Neural progenitor cell (in vitro differentiated cells): ENCODE measurements at places on chromosomes 11 and 22. TPM values are rescaled to one million over a fixed set of nuclear protein-coding genes. Genes with fewer than 3 reads are reported as not detected.

DNA sequence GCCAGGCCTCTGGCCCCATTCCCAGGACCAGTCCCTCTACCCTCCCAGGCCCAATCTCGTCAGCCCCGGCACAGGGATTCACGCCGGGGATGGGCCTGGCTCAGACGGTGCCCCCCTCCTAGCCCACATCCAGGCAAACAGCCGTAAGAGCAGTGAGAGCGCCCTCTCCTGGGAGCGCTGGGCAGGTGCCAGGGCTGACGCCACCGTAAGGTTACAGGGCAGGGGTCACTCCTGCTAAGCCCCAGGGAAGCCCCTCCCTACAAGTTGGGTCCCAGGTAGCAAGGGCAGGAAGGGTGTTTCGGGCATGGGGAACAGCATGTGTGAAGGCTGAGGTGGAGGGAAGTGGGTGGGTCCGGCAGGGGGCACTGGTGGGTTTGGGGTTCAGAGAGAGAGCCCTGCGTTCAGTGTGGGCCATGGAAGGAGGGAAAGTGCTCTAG is 19.2 kb upstream of the PPARA start:
- H3K27ac ChIP-seq, result no peak overlapping the region
- H3K4me3 ChIP-seq, result no peak overlapping the region

DNA sequence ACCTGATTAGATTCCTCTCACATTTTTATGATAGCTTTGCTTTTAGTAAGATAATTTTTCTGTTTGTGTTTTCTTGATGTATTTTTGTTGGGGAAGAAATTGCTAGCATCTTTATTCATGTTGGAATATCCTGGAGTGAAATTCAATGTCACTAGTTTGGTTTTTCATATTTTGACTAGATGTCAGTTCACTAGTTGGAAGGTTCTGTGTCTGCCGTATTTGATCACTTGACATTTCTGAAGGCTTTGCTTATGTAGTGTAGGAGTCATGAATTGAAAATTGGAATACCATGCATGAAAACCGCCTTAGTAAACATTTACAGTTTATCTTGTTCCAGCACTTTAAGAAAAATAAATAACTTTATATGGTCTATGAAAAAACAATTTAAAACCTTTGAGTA is 348.4 kb downstream of the AASDHPPT start:
- no peaks in the 10 kb centered on the region for H3K27me3 ChIP-seq
- no peak overlapping the region for H3K4me3 ChIP-seq
- H3K4me1 ChIP-seq, result peaks cover 4% of the 10 kb centered on the region
- no peak for DNase-seq
- no peak overlapping the region for H3K27ac ChIP-seq

DNA sequence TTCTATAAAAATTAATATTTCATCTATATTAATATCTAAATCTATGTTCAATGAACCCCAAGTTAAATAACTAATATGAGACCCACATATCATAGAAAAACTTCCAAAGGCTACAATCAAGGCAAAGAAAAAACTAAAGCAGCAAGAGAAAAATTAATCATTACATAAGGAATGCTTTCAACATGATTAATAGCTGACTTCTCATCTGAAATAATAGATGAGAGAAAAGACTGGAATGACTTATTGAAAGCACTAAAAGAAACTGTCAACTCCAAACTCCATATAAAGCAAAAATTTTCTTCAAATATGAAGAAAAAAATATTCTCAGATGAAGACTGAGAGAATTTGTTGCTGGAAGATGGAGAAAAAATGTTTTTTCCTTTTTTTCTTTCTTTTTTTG is 13.0 kb downstream of the TRIM5 start:
- no peak overlapping the region for H3K27ac ChIP-seq
- H3K4me3 ChIP-seq, result no peak overlapping the region
- peaks cover 7% of the 10 kb centered on the region for H3K36me3 ChIP-seq
- DNase-seq, result no peak

GRCh38 chr11:134097166-134097565 is 28.3 kb downstream of the JAM3 start:
- DNase-seq, result no peak
- H3K4me1 ChIP-seq, result peaks cover 12% of the 10 kb centered on the region
- no peaks in the 10 kb centered on the region for H3K36me3 ChIP-seq
- H3K4me3 ChIP-seq, result no peak overlapping the region
- no peaks in the 10 kb centered on the region for H3K27me3 ChIP-seq
- no peak overlapping the region for H3K27ac ChIP-seq

DNA sequence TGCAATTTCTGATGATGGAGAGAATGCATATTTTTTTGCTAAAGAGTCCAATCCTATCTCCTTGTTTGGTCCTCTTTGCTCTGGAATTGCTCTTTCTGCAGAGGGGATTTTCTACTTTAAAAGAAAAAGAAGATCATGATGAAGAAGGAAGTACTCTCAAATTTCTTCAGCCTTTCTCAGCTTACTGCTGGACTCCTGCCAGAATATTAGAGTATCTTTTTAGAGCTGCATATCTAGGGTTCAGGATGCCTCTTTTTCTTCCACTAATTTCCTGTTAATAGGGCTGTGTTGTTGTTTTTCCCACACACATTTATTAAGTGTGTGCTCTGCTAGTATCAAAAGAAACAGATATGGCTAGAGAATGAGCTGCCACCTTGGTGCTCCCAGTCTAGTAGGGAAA is 18.2 kb downstream of the UBASH3B start:
- no peak overlapping the region for H3K4me3 ChIP-seq
- H3K27me3 ChIP-seq, result no peaks in the 10 kb centered on the region
- H3K36me3 ChIP-seq, result no peaks in the 10 kb centered on the region
- no peak for DNase-seq
- H3K27ac ChIP-seq, result no peak overlapping the region

- H3K27ac ChIP-seq, result no peak overlapping the region
- H3K4me3 ChIP-seq, result no peak overlapping the region
- DNase-seq, result no peak
Measured at GRCh38 chr22:18062421-18062820, 15.4 kb upstream of the PEX26 start.

- H3K4me1 ChIP-seq, result no peaks in the 10 kb centered on the region
- H3K36me3 ChIP-seq, result no peaks in the 10 kb centered on the region
- no peak for DNase-seq
Measured at GRCh38 chr22:19051381-19052072, 70.7 kb downstream of the DGCR2 start.

GRCh38 chr11:32893343-32894148 is 935 bp downstream of the QSER1 start:
- peak overlapping the region; percentile 93 for H3K27ac ChIP-seq
- H3K36me3 ChIP-seq, result no peaks in the 10 kb centered on the region
- peaks cover 30% of the 10 kb centered on the region for H3K4me1 ChIP-seq
- H3K4me3 ChIP-seq, result peak overlapping the region; percentile 97

GRCh38 chr22:33271390-33272161 is 213.4 kb upstream of the SYN3 start:
- H3K27me3 ChIP-seq, result no peaks in the 10 kb centered on the region
- H3K27ac ChIP-seq, result no peak overlapping the region
- no peak overlapping the region for H3K4me3 ChIP-seq
- H3K4me1 ChIP-seq, result peaks cover 20% of the 10 kb centered on the region
- no peaks in the 10 kb centered on the region for H3K36me3 ChIP-seq

The ETS1 gene
- total RNA-seq, result 0.54 and 0.93 TPM in 2 replicates

The SCGB1A1 gene
- total RNA-seq, result not detected in 2 replicates

The ZNF280A gene
- 2.4 and 3.7 TPM in 2 replicates for total RNA-seq
